Stimulated activated CD4-positive, alpha-beta T cell treated with anti-CD3 and anti-CD28 coated beads, TNF-alpha, amount 100 ng/mL, for 1 hour (primary cell): ENCODE measurements at places on chromosomes 2 and 18.

DNA sequence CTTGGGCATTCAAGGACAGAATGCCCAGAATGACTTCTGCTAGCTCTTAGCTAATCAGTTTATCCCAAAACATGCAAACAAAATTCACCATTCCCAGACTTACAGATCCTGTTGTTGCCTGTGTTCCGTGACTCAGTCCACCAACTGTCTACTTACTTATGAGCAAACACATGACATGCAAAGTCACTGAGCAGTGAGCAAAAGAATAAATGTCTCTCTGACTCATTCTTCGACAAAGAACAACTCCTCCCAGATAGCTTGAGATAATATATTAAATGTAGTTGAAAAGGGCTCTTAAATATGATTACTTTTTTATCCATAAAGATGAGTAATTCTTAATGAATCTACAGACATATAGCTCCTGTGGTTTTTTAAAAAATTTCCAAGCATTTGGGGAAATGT, 9.0 kb upstream of the CREG2 start:
- DNase-seq = no peak

- DNase-seq = no peak
Observed at GRCh38 chr2:112547333-112547732, 5.1 kb downstream of the POLR1B start.

- no peak for DNase-seq
Observed at GRCh38 chr2:207819839-207820784, 50.4 kb upstream of the FZD5 start.

DNA sequence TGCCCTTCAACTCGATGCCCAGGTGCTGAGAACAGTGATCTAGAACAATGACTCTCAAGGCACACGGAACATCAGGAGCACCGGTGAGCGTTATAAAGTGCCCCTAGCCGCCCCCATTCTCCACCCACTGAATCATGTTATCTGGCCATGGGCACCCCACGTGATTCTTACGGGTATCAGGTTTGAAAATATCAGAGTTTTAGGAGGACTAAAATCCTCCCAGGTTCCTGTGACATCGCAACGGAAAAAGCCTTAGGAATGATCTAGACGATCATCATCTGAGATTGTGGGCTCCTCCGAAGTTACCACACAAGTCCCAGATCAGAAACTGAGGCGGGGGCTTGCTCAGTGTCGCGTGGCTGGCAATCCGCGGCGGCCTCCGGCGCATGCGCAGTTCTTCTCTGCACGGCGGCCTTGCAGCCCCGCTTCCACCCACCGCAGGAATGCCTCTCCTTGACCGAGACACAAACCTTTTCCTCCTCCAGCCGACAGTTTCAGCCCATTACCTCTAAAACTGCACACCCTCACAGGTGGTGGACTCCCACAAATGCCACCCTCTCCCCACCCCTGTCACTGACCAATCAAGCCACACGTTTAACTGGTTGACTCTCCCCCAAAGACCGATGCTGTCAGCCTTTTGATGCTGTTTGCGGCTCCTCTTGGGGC, 5.8 kb upstream of the MRPL33 start:
- no peak for DNase-seq

DNA sequence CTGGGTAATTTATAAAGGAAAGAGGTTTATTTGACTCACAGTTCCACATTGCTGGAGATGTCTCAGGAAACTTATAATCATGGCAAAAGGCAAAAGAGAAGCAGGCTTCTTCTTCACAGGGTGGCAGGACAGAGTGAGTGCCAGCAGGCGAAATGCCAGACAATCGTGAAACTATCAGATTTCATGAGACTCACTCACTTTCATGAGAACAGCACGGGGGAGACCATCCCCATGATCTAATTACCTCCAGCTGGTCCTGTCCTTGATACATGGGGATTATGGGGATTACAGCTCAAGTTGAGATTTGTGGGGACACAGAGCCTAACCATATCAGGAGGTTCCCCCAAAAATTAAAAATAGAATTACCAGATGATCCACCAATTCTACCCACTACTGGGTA, 675.5 kb upstream of the SLC8A1 start:
- no peak for DNase-seq
